ENCODE measurements at places on chromosomes 1 and 21.
A peak's percentile ranks its signal among the peaks of the same experiment; 100 is the strongest.

- DNase-seq, result no peak
Measured at GRCh38 chr1:162215902-162216301, 146.4 kb downstream of the NOS1AP start.

- DNase-seq, result peak; percentile 90
Measured at GRCh38 chr1:109619576-109620400, at the start of the genes AMPD2 and GNAT2. Gene AMPD2 (plus strand): TSS chr1:109619837. CDS start chr1:109621176, 1,339 bp downstream. Gene GNAT2 (minus strand): TSS chr1:109619616. CDS start chr1:109612870, 6,746 bp downstream.

- DNase-seq, result peak; percentile 72
Measured at GRCh38 chr1:109490029-109490933, 3.6 kb upstream of the CYB561D1 start.

GRCh38 chr1:166980818-166981217, 5.5 kb upstream of the ILDR2 start:
- DNase-seq, result no peak

DNA sequence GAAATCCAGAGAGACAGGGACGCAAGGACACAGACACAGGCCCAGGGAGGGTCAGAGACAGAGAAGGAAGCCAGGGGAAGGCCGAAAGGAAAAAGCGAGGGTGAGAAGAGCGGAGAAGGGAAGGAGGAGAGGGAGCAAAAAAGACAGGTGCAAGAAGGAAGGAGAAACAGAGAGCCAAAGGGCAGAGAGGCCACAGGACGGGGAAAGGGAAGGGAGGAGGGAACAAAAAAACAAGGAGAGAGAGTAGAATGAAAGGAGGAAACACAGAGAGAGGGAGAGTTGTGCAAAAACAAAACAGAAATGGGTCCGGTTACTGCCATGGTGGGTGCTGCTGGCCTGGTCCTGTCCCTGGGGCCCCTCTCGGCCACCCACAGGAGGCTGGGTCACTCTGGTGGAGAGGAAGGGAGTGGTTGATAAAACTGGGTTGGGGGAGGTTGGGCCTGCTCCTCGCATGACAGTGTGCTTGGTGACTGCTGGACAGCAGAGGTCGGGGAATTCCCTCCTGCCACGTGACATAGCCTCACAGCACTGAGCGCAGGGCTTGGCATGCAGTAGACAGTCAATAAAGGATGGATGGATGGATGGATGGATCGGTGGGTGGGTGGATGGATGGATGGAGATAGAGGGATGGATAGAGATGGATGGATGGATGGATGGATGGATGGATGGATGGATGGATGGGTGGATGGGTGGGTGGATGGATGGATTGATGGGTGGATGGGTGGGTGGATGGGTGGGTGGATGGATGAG, 64.8 kb downstream of the RAP1GAP start:
- DNase-seq, result no peak

GRCh38 chr1:32933742-32934322, 30.8 kb downstream of the RNF19B start:
- no peak for DNase-seq

GRCh38 chr1:213418268-213419071, 367.4 kb downstream of the RPS6KC1 start:
- DNase-seq, result peak; percentile 31

- DNase-seq, result no peak
Measured at GRCh38 chr1:115289940-115290339, 48.1 kb downstream of the NGF start.

GRCh38 chr21:23402929-23403520, 2204.3 kb downstream of the MRPL39 start:
- DNase-seq, result no peak

GRCh38 chr1:81967951-81968350, 167.2 kb downstream of the ADGRL2 start:
- DNase-seq, result no peak

GRCh38 chr1:209051570-209051969, 531.9 kb upstream of the CAMK1G start:
- DNase-seq, result no peak

GRCh38 chr1:230301322-230301721, 124.8 kb downstream of the PGBD5 start:
- no peak for DNase-seq

DNA sequence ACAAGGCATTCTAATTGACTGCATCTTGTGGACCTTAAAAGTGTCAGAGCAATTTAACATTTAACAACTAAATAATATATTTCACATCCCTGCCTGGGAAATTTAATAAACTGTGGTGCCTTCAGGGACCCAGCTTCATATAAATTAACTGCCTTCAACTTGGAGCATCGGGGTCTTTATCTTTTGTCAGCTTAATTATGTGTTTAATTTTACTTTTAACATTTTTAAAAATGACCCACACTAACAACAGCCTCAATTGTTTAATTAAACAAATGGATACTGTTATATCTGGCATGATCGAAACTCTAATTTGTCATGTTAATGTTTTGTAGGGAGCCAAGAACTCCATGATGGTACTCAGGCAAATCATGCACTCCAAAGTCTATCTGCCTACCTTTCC, 389.3 kb upstream of the BEND5 start:
- DNase-seq, result no peak

DNA sequence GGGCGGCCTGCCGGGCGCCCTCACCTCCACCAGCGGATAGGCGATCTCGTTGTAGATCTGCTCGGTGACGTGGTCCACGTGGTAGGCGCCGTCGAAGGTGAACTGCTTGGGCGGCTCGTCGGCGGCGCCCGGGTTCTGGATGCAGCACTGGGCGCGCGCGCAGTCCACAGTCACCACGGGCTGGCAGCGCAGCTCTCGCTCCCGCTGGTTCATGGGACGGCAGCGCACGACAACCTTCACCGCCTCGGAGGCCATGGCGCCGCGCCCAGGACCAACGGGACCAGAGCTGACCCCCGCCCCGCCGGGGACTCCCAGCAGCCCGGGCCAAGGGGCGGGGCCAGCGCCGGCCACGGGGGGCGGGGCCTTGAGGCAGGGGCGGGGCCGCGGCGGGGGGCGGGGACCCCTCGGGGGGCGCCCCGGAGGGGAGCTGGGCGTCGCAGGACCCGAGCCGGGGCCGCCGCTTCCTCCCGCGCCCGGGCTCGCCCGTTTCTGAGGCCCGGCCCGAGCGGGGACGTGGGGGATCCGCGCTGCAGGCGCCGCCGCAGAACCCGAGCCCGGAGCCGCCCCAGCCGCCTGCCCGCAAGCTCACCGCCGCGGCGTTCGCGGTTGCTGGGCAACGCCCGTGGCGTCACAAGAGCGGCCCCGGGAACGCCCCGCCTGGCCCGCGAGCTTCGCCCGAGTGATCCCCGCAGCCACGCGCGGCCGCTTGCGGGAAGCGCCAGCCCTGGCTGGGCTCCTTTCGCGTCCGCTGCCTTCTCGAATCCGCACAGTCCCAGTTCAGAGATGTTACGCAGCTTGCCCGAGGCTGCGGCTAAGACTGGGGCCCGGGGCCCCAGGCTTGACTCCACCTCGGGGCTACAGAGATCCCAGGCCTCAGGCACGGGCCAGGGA, at the start of gene KIF17:
Gene KIF17 (minus strand): TSS at position 556 of the 891 bp plus-strand sequence. CDS start 301 bp downstream, at position 255.
- DNase-seq, result peak; percentile 87

DNA sequence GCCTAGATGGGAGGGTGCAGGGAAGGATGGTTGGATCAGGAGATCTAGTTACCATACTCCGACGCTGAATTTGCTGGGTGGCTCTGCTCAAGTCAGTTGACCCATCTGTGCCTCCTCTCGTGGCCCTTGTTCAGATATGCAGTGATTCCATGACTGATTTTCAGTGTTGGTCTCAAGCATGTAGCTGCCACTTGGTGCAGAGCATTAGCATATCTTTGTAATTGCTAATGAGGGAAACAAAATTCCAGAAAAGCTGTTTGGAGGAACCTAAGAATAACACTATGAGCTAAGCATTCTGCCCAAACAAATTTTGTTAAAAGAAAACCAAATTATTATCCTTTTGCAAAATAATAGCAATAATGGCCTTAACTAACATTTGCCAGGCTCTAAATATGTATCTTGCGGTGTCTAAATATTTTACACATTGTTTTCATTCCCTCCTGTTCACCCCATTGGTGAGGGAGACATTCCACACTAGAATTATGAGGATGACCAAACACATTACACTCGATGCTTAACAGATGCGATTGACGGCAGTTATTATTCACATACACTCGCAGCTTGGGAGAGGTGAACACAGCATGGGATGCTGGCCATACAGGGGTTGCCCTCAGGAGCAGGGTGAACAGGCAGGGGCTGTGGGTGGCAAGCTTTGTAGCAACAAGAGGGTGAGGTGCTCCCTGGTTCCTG, 69.1 kb downstream of the KCNJ15 start:
- peak; percentile 8 for DNase-seq

DNA sequence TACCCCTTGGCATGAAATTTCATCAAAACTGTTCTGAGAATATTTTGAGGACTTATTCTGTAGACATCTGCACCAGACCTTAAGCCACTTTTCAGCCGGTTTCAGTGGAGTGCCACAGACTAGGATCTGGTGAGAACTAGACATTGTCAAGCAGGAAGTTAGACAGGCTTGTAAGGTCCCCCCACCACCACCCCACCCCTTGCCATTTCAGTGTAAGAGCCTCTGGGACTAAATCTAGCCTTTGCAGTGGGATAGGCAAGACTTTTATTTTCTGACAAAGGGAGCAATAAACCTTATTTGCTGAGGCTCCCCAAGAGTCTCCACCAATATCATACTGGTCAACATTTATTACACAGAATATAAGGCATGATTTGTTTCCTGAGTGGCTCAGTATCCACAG, 77.9 kb upstream of the EXO1 start:
- no peak for DNase-seq

- no peak for DNase-seq
Measured at GRCh38 chr1:28631713-28632112, 11.2 kb downstream of the TAF12 start.

- DNase-seq, result peak; percentile 40
Measured at GRCh38 chr1:227729144-227729880, 5.8 kb downstream of the JMJD4 start.

DNA sequence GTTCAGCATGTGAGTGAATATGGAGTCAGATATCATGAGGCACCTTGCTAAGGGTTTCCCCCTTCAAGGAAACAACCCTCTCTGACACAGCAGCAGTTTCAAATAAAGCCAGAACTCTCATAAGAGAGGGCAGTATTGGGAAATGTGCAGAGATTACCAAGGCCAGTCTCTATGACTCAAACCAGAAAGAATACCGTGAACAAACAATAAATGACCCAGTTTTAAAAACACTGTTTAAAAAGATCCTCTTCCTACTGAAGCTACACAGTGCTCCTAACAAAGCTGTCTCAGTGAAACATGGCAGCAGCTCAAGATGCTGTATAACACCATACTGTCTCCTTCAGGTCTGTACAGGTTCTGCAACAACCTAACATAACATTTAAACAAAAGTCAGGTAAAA, 102.6 kb downstream of the KIAA0319L start:
- no peak for DNase-seq

DNA sequence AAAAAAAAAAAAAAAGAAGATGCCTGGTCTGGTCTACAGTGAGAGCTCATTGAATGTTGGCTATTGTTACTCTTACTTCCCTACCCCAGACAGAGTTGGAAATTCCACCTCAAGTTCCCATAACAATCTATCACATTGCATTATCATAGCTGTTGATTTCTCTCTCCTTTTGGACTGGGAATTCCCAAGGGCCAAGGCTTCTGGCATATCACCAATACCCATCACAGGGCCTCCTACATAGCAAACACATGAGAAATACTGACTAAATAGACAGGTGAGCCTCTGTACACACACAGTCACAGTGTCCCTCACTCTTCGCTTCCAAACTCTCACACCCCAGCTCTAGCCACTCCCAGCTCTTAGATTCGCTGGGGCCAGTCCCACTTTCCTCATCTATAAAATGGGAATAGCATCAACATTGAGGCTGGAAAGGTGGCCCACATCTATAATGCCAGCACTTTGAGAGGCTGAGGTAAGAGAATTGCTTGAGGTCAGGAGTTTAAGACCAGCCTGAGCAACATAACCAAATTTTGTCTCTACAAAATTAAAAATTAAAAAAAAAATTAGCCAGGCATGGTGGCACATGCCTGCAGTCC, 6.4 kb downstream of the PTAFR start:
- no peak for DNase-seq

- DNase-seq, result no peak
Measured at GRCh38 chr21:15324542-15324941, 259.7 kb upstream of the NRIP1 start.

DNA sequence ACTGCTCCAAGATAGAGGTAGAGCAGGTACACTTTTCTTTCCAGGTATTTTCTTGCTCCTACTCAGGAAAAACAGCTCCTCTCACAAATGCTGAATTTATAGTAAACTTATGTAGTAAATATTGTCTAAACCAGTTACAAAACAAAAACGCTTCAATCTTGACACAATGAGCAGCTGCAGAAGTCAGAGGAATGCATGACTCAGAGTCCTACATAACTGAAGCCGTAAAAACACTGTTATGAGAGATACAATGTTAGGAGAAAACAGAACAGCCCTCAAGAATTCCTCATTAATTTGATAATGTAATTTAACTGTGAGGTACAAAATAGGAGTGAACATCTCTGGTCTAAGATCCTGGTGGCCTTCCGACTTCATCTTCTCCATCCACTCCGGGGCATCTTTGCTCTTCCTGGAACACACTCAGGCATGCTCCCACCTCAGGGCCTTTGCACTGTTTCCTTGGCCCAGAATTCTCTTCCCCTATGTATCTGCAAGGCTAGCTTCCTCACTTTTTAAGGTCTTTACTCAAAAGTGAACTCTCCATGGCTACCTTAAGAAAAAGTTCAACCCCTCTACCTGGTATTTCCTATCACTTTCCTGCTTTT, 138.5 kb downstream of the SLC45A1 start:
- DNase-seq, result no peak

DNA sequence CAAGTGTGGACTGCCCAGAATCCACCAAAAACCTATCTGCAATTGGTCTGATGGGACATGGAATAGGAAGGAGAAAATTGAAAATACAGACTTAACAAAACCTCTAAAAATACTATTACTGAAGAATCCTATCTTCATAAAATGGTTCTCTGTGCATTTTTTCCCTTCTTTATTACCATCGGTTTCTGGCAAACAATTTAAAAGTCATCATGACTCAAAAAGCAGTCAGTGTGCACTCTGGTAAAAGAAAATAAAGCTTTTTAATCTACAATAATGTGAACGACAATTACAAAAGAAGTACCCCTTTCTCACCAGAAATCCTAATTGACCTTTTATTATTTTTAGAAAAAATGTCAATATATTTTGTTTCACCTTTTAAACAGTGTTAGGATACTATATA, 186.3 kb downstream of the TPR start:
- DNase-seq, result no peak

- no peak for DNase-seq
Measured at GRCh38 chr1:34781844-34782391, 904 bp downstream of the GJB3 start.

DNA sequence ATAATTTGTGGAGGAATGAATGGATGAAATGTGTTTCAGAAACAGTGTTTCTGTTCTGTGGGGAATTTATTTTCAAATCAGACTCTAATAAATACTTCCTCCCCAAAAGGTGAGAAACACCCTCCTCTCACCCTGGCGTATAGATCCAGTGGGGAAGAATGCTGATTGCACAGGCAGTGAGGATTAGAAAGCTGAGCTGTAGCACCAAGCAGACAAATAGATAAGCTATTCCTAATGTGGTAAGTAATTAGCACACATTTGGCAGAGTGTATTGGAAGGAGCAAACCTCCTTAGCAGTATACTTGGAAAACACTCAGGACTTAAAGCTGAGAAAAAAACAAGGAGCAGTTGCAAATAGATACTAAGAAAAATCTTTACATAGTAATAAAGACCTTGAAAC, 50.8 kb downstream of the NUF2 start:
- DNase-seq, result no peak

- peak; percentile 25 for DNase-seq
Measured at GRCh38 chr1:121414905-121415304, 230.1 kb downstream of the SRGAP2C start.

Data from femur (tissue), 1 donor.